ENCODE measurements at places on chromosomes 6 and 20. TPM values are rescaled to one million over a fixed set of nuclear protein-coding genes. Genes with fewer than 3 reads are reported as not detected.

WDR27 gene
- total RNA-seq, result 10.0 TPM

HAO1 gene
- not detected for total RNA-seq

EMILIN3 gene
- not detected for total RNA-seq

SLC35B2 gene
- total RNA-seq, result 117 TPM

DNA sequence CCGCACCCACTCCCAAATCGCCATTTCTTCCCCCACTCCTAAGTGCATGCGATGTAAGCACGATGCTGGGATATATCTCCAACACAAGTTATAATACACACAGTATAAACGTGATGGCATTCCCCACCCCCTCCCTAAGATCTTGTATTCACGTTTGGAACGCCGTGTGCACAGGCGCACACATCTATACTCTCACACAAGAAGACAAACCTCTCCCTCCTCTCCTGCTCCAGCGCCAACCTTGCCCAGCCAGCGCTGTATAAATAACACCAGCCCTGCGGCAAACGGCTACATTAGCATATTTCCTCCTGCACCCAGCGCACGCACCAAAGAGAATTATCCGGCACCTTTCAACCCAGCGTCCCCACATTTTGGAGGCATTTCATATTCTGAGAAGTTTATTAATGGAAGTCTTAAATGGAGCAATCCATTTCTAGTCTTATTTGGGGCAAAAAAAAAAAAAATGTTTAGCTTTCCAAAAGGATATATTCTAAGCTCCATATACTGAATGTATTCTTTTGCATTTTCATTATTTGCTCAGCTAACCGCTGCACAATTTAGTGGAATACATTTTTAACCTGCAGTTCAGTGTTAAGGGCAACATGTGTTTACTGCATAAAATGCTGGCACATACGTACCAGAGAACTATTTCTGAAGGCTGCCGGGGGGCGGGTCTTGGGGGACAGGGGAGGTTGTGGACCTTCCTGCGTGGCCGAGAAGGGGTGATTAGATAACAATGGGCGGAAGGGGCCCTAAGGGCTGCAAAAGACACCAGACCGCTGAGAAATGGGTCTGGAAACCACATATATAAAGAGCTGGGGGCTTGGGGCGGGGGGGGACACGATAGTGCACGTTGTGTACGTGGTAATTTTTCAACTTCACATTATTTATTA is 1.1 kb upstream of the SLC22A23 start:
- no peak for DNase-seq
- no peak overlapping the region for H3K27ac ChIP-seq
- H3K4me1 ChIP-seq, result peaks cover 6% of the 10 kb centered on the region
- H3K36me3 ChIP-seq, result no peaks in the 10 kb centered on the region

DNA sequence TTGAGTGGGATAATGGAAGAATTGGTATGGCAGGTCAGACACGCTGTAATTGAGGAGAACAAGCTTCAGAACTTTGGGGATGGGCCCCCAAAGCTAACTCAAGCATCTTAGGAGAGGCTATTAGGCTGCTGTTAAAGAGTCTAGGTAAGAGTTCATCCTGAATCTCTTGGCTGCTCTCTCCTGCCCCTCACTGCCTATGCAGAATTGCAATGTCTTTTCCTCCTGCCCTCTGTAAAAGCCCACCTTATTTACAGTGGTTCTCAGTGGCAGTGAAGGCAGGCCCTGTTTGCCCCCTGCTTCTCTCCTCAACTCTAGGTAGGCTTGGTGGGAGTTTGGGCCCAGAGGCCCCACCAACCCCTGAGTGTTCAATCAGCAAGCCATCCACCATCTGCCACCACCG is 55.0 kb downstream of the LYRM2 start:
- H3K4me1 ChIP-seq, result no peaks in the 10 kb centered on the region
- no peak overlapping the region for H3K27ac ChIP-seq
- no peaks in the 10 kb centered on the region for H3K36me3 ChIP-seq
- H3K4me3 ChIP-seq, result no peak overlapping the region

DNA sequence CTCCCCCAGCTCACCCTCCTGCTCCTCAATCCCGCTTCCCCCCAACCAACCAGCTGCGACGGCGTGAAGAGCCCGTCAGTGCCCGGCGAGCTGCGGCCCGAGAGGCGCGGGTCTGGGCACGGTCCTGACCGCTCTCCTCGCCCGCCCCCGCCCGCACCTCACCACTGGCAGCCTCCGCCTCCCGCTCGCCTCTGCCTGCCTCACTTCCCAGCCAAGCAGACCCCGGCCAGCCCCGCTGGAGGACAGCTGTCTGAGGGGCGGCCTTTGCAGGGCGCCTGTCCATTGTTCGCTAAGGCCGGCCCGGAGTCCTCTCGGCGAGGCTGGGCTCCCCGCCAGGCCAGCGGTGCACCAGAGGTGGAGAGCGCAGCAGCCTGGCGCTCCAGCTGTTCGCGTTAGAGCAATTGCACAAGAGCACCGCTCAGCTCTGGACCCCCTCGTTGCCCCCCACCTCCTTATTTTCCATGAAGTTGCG is 1.3 kb downstream of the SOBP start:
- H3K27ac ChIP-seq, result no peak overlapping the region
- no peak for DNase-seq
- no peaks in the 10 kb centered on the region for H3K36me3 ChIP-seq
- peaks cover 36% of the 10 kb centered on the region for H3K27me3 ChIP-seq
- peak overlapping the region; percentile 86 for H3K4me3 ChIP-seq

- no peaks in the 10 kb centered on the region for H3K27me3 ChIP-seq
- H3K36me3 ChIP-seq, result peaks cover 18% of the 10 kb centered on the region
- H3K27ac ChIP-seq, result no peak overlapping the region
- H3K4me1 ChIP-seq, result peaks cover 71% of the 10 kb centered on the region
- DNase-seq, result no peak
Measured at GRCh38 chr6:108576709-108577108, 16.0 kb downstream of the FOXO3 start.

DNA sequence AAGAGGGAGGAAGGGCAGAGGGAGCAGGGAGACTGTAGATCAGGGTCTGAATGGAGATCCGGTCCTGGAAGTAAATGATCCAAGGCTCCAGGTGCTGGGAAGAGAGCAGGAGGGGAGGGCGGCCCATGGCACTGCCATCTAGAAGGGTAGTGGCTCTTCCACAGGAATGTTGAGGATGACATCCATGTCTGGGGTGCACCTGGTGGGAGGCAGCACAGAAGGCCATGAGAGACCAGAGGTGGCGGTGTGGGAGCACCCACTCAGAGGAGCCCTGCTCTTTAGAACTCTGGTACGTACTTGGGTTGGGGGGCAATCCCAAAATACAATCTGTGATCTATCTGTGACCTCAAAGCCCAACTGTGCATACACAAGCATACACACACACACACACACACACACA is 13.5 kb downstream of the DEFB132 start:
- H3K27ac ChIP-seq, result no peak overlapping the region
- H3K4me1 ChIP-seq, result peaks cover 12% of the 10 kb centered on the region
- H3K27me3 ChIP-seq, result peaks cover 9% of the 10 kb centered on the region
- DNase-seq, result no peak
- no peak overlapping the region for H3K4me3 ChIP-seq

GRCh38 chr6:138654715-138655634 is 118.6 kb upstream of the CCDC28A start:
- peaks cover 32% of the 10 kb centered on the region for H3K4me1 ChIP-seq
- H3K4me3 ChIP-seq, result peak overlapping the region; percentile 68
- peak overlapping the region; percentile 42 for H3K27ac ChIP-seq
- DNase-seq, result peak; percentile 5
- no peaks in the 10 kb centered on the region for H3K36me3 ChIP-seq

- H3K4me1 ChIP-seq, result peaks cover 12% of the 10 kb centered on the region
- DNase-seq, result no peak
- H3K27me3 ChIP-seq, result peaks cover 4% of the 10 kb centered on the region
- no peak overlapping the region for H3K27ac ChIP-seq
Measured at GRCh38 chr20:51428401-51429143, 113.9 kb downstream of the NFATC2 start.

GRCh38 chr20:38094373-38094891 is 60.9 kb downstream of the RPRD1B start:
- peaks cover 56% of the 10 kb centered on the region for H3K4me1 ChIP-seq
- H3K27me3 ChIP-seq, result peaks cover 1% of the 10 kb centered on the region
- H3K36me3 ChIP-seq, result peaks cover 19% of the 10 kb centered on the region

- DNase-seq, result no peak
- 0 out of 2 replicates have a peak, but pooled peaks cover 2% of the 10 kb centered on the region for H3K27me3 ChIP-seq
- H3K36me3 ChIP-seq, result no peaks in the 10 kb centered on the region
- no peak overlapping the region for H3K4me3 ChIP-seq
- H3K27ac ChIP-seq, result no peak overlapping the region
- H3K4me1 ChIP-seq, result no peaks in the 10 kb centered on the region
Measured at GRCh38 chr6:95679981-95680380, 102.6 kb downstream of the MANEA start.

- no peak overlapping the region for H3K4me3 ChIP-seq
- peaks cover 4% of the 10 kb centered on the region for H3K36me3 ChIP-seq
Measured at GRCh38 chr20:40949346-40949745, 79.3 kb upstream of the TOP1 start.

- peaks cover 42% of the 10 kb centered on the region for H3K4me1 ChIP-seq
- H3K27me3 ChIP-seq, result peaks cover 7% of the 10 kb centered on the region
- peaks cover 9% of the 10 kb centered on the region for H3K36me3 ChIP-seq
- no peak for DNase-seq
- H3K27ac ChIP-seq, result peak overlapping the region; percentile 94
Measured at GRCh38 chr6:26520237-26520849, 17.8 kb upstream of the HMGN4 start.

DNA sequence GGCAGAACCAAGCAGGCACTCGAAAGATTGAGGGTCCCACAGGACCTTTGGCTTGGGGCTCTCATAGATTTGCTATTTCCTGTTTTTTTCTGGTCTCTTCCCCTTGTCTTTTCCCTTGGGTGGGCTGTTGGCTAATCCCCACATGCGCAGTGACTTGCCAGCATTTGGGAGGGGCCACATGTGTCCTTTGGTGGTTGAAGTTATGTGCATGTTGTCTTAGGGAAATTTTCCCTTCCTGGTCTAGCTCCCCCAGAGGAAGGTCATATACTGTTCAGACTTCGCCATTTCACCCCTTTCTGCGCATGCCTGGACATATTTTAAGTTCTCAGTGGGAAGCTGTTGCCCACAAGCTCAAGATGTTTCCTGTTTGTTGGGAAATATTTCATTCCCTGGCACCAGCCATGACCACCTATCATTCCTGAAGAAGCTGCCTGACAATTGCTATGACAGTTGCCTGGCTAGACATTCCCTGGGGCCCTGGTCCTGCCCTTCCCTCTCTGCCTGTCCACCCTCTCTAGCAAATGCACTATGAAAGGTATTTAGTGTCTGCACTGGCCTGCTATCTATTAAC is 156.2 kb upstream of the THBS2 start:
- H3K4me3 ChIP-seq, result no peak overlapping the region
- peaks cover 13% of the 10 kb centered on the region for H3K36me3 ChIP-seq
- DNase-seq, result no peak
- H3K27ac ChIP-seq, result no peak overlapping the region
- peaks cover 6% of the 10 kb centered on the region for H3K4me1 ChIP-seq
- H3K27me3 ChIP-seq, result peaks cover 11% of the 10 kb centered on the region

GRCh38 chr6:28675600-28675999 is 149.9 kb downstream of the GPX5 start:
- H3K36me3 ChIP-seq, result no peaks in the 10 kb centered on the region
- peaks cover 10% of the 10 kb centered on the region for H3K4me1 ChIP-seq
- peaks cover 6% of the 10 kb centered on the region for H3K27me3 ChIP-seq
- no peak for DNase-seq
- no peak overlapping the region for H3K27ac ChIP-seq

GRCh38 chr6:121520337-121521163 is 85.1 kb downstream of the GJA1 start:
- peak overlapping the region; percentile 62 for H3K4me3 ChIP-seq
- peaks cover 52% of the 10 kb centered on the region for H3K4me1 ChIP-seq
- H3K27ac ChIP-seq, result peak overlapping the region; percentile 82
- no peaks in the 10 kb centered on the region for H3K36me3 ChIP-seq

GRCh38 chr20:20712004-20712473 is 405 bp downstream of the RALGAPA2 start:
- H3K27me3 ChIP-seq, result no peaks in the 10 kb centered on the region
- peak overlapping the region; percentile 55 for H3K27ac ChIP-seq
- H3K36me3 ChIP-seq, result no peaks in the 10 kb centered on the region
- peaks cover 17% of the 10 kb centered on the region for H3K4me1 ChIP-seq

DNA sequence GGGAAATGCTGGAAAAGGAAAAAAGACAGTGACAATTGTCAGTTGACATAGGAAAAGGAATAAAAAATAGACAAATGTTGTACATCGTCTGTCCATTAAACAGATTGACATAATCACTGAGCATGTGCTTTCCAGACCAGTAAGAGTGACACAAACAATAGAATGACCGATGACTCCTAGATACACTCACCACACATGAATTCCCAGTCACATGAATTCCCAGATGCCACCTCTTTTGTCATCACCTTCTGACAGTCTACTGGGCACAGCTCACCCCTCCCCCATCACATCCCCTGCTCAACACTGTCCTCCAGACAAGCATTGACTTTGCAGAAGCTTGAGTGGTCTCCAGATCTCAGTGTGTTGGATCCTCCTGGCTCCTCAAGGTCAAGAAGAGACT is 25.9 kb downstream of the POM121L2 start:
- no peak overlapping the region for H3K4me3 ChIP-seq
- H3K27ac ChIP-seq, result no peak overlapping the region
- H3K36me3 ChIP-seq, result peaks cover 15% of the 10 kb centered on the region
- H3K27me3 ChIP-seq, result peaks cover 68% of the 10 kb centered on the region
- peaks cover 39% of the 10 kb centered on the region for H3K4me1 ChIP-seq
- no peak for DNase-seq

DNA sequence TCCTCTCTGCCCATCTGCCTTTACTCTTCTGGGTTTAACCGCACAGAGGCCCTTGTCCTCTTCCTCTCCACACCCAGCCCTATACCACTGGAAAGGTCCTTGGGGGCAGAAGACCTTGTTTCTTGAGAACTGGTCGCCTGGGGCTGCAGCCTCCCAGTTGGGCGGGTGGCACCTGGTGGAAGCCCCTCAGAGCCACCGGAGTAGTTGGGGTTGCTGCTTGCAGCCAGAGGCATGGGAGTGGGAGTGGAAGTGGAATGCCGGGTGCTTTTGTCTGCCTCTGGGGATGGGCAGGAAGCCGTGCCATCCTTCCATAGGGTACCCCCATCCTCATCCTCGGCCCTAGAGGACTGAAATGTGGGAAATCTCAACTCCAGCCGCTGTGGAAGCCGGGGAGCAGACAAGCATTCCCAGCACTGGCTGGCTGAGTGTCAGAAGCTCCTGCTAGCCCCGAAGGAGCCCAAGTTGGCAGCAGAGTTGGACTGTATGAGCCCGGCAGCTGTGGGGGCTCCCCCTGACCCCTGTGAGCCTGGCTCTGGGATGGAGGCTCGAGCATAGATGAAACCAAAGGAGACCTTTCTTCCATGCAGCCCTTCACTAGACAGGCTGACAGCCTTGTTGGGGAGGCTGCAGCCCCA is 1.2 kb downstream of the VSTM2L start:
- DNase-seq, result no peak
- H3K4me3 ChIP-seq, result peak overlapping the region; percentile 71
- peaks cover 47% of the 10 kb centered on the region for H3K27me3 ChIP-seq
- no peak overlapping the region for H3K27ac ChIP-seq
- 0 out of 2 replicates have a peak, but pooled peaks cover 3% of the 10 kb centered on the region for H3K36me3 ChIP-seq

GRCh38 chr20:35180266-35180665 is 8.4 kb downstream of the PROCR start:
- H3K36me3 ChIP-seq, result peaks cover 14% of the 10 kb centered on the region
- DNase-seq, result no peak
- H3K4me1 ChIP-seq, result peaks cover 8% of the 10 kb centered on the region
- H3K4me3 ChIP-seq, result no peak overlapping the region
- no peak overlapping the region for H3K27ac ChIP-seq
- H3K27me3 ChIP-seq, result peaks cover 3% of the 10 kb centered on the region

All from HFFc6 (cell line).